Stimulated activated CD4-positive, alpha-beta T cell treated with anti-CD3 and anti-CD28 coated beads, Interleukin-15, amount 100 ng/mL, for 1 hour (primary cell): ENCODE measurements at places on chromosomes 1 and 21.

- DNase-seq, result no peak
These were observed 65.2 kb upstream of the VAMP3 start for GRCh38 chr1:7705908-7706216.

- DNase-seq, result no peak
These were observed 259.9 kb upstream of the RAB4A start for GRCh38 chr1:229011022-229011421.

- DNase-seq, result peak; percentile 21
These were observed 745 bp downstream of the MAGI3 start for GRCh38 chr1:113390871-113391648.

- DNase-seq, result no peak
These were observed 802.4 kb upstream of the ADGRL4 start for GRCh38 chr1:79808816-79809475.

- DNase-seq, result no peak
These were observed 217.9 kb upstream of the VAMP3 start for GRCh38 chr1:7553042-7553690.

DNA sequence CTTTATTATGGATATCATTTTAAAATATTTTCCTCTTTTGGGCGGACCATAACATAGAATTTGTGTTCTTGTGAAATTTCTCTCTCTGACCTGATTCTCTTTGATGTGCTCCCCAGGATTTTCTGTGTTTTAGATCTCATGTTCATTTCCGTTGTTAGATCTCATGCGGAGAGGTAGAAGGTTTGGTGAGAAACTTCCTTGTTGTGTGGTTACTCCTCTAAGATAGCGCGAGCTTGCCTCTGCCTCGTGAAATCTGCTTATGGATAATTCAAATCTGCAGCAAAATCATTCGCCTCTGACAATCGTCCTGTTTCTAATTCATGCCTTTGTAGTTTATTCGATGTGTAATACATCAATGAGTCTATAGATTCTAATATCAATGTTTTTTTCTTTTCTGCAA, 580.4 kb downstream of the USP25 start:
- DNase-seq, result no peak

- no peak for DNase-seq
These were observed 58.5 kb downstream of the MAP10 start for GRCh38 chr1:232863544-232864275.

- DNase-seq, result no peak
These were observed 146.7 kb downstream of the KAZN start for GRCh38 chr1:14745001-14745720.

DNA sequence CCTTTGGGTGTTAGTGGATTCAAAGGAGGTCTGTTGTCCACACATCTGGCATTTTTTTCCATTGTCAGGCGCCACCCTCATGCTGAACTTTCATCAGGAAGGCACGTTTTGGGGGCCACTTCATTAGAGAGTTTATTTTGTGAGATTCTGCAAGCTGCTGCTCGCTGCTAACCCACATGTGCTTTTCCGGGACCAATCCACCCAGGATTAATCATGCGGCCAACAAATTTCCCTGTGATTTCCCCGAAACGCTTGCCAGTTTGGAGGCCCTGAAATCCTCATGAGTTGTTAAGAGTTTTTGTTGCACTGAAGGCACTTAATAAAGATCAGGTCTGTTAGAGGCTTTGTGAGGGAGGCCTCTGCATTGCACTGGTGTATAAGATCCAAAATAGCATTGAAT, 2.4 kb downstream of the PDPN start:
- DNase-seq, result no peak

- DNase-seq, result peak; percentile 50
These were observed 21.9 kb upstream of the PIK3CD start for GRCh38 chr1:9629445-9630201.

DNA sequence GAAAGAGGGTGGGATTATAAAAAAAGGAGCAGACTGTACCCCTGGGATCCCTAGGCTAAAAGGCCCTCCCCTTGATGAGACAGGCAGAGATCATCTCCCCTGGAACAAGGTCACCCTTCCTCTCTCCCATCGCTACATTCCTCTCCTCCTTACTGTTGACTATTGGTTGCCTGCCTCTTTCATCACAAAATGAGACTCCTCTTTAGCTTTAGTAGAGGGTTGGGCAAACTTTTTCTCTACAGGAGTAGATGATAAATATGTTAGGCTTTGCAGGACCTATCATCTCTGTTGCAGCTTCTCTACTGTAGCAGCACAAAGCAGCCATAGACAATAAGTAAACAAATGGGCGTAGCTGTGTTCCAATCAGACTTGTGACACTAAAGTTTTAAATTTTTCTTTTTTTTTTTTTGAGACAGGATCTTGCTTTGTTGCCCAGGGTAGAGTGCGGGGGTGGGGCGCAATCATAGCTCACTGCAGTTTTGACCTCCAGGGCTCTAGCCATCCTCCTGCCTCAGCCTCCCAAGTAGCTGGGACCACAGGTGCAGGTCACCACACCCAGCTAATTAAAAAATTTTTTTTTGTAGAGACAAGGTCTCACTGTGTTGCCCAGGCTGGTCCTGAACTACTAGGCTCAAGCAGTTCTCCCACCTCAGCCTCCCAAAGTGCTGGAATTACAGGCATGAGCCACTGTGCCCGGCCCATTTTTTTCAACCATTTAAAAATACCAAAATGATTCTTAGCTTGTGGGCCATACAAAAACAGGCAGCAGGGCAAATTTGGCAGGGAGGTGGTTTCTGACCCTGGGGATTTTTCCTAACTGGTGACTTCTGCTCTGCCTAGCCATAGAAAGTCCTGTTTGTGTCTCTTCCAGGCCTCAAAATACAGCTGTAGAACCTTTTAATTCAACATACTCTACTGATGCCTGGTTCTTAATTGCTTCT, 15.1 kb downstream of the MCL1 start:
- DNase-seq, result no peak

DNA sequence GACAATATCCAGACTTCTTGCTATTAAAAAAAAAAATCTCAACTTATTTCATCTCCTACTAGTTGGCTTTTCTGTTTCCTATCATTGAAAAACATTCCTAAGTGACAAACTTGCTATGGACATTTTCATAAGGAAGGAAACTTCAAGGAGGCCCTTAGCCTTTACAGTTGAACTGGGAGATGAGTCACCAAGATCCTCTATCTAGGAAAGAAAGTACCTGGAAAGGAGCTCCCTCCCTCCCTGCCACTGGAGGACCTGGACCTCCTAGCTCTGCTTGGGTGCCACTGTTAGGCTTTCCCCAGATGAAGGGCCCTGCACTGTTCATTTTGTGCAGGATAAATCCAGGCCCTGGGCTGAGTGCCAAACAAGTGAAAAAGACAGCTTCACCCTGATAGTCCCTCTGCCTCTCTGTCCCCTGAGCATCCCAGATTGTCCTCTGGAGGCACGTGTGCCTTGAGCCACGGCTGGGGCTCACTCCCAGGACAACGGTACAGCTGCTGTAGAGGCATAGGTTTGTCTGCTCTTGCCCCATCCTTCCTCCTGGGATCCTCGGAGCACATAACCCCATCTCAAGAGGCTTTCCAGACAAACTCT, 40.2 kb upstream of the SOX13 start:
- no peak for DNase-seq

GRCh38 chr21:29245104-29245643, 53.5 kb upstream of the BACH1 start:
- DNase-seq, result no peak
